ENCODE measurements at places on chromosomes 11 and 22. TPM values are rescaled to one million over a fixed set of nuclear protein-coding genes. Genes with fewer than 3 reads are reported as not detected.

Gene P2RX6
- not detected for total RNA-seq

Gene RIMBP3C
- 0.19 TPM for total RNA-seq

Gene ISX
- not detected for total RNA-seq

Gene CELSR1
- total RNA-seq = 0.37 TPM

Gene RAG2
- not detected for total RNA-seq

Gene MMP12
- not detected for total RNA-seq

Gene RFPL1
- total RNA-seq = not detected

DNA sequence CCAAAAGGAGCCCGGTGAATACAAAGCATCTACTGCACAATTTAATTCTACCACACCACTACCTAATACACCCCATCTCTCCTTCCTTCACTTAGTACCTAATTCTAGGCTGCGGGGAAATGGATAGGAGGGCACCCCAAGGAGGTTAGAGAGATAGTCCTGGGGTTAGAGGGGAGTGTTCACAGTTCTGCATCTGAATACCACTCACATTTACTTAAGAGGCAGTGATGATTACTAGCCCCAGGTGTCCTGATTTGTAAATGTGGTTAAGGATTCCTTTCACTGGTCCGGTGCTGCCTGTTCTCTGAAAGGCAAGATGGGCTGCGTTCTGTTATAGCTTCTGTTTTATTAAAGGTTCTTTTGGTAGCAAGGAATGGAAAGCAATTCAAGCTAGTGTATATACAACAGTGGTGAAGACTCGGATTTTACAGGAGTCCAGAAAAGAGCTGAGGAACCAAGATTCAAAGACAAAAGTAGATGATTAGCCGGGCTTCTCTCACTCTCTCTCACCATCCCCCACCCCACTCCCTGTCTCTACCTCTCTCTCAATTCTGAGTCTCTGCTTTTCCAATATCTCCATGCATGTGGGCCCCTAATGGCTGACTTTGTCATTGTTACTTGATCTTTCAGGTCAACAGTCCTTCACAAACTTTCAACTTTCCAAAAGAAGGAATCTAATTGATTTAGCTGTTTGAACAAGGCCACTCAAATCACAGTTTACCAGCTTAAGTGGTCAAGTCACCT, 8.7 kb upstream of the KCNA4 start:
- no peaks in the 10 kb centered on the region for H3K27me3 ChIP-seq
- no peak for DNase-seq
- no peaks in the 10 kb centered on the region for H3K4me1 ChIP-seq
- no peak overlapping the region for H3K27ac ChIP-seq

- H3K27me3 ChIP-seq = no peaks in the 10 kb centered on the region
- no peak overlapping the region for H3K27ac ChIP-seq
- H3K4me3 ChIP-seq = no peak overlapping the region
- no peak for DNase-seq
These were observed 618.8 kb downstream of the TBC1D22A start for GRCh38 chr22:47381240-47381639.

DNA sequence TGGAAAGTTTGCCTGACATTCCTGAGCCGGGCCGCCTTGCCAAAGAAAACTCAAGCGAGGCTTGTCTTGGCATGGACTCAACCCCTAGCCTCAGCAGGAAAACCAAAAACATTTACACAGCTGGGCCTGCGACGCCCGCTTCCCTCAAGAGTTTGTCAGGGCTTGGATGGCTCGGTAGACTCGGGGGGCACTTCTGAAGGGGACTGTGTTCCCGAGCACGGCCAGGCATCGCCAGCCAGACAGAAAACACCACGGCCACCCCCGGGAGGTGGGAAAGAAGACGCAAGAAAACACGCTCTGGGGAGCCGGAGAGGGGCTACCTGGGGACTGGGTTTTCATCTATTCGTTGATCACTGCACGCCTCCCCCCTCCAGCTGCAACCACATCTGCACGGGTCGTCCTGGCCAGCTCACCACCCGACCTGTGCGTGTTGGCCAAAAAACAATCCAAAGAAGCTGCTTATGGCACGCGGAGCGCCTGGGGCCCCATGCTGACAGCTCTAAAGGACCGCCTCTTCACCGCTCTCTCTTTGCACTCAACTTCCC, 380.7 kb downstream of the MN1 start:
- no peak for DNase-seq
- no peak overlapping the region for H3K27ac ChIP-seq
- no peaks in the 10 kb centered on the region for H3K36me3 ChIP-seq
- peaks cover 11% of the 10 kb centered on the region for H3K27me3 ChIP-seq

DNA sequence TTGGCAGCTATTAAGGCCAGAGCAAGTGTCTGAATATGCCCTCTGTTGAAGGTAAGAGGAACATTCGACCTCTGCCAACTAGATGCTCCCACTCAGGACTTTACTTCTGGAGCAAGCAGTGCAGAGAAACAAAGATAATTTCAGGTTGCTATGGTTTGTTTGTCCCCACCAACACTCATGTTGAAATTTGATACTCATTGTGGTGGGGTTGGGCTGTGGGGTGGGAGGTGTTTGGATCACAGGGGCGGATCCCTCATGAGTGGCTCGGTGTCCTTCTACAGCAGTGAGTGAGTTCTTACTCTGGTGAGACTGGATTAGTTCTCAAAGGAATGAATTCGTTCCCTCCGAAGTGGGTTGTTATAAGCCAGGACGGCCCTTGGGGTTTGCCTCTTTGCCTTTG, 12.0 kb downstream of the OR8A1 start:
- H3K27me3 ChIP-seq = peaks cover 4% of the 10 kb centered on the region
- H3K27ac ChIP-seq = no peak overlapping the region
- no peak overlapping the region for H3K4me3 ChIP-seq

- no peaks in the 10 kb centered on the region for H3K36me3 ChIP-seq
- peaks cover 29% of the 10 kb centered on the region for H3K4me1 ChIP-seq
- DNase-seq = no peak
These were observed 71.4 kb downstream of the NAT10 start for GRCh38 chr11:34176751-34177209.

DNA sequence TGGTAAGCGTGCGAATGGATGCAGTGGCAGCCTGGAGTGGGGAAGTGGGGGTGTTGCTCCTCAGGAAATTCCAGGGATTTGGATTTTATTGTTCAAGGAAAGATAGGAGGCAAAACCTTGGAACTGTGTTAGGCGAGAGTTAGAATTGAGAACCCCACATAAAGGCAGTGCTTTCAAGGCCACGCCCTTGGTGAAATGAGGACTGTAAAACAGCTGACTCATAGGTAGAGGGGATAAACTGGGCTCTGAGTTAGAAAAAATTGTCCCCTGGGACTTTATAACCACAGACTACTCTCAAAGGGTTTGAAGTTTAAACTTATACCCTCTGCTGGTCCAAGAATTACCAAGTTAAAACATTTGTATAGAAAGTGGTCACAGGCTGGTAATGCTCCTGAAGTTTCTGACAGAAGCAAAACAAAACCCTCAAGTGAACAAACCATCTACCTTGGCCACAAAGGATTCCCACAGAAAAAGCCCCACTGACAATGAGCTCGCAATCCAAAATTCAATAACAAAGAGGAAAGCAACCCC, 250.3 kb upstream of the TBCEL start:
- H3K4me1 ChIP-seq = no peaks in the 10 kb centered on the region
- no peak overlapping the region for H3K4me3 ChIP-seq
- H3K27me3 ChIP-seq = peaks cover 8% of the 10 kb centered on the region
- H3K27ac ChIP-seq = no peak overlapping the region

- H3K27ac ChIP-seq = no peak overlapping the region
- H3K4me1 ChIP-seq = peaks cover 2% of the 10 kb centered on the region
- H3K36me3 ChIP-seq = peaks cover 20% of the 10 kb centered on the region
- H3K27me3 ChIP-seq = no peaks in the 10 kb centered on the region
- no peak overlapping the region for H3K4me3 ChIP-seq
- DNase-seq = no peak
These were observed 29.1 kb downstream of the MAFF start for GRCh38 chr22:38230916-38231315.

- H3K27me3 ChIP-seq = peaks cover 2% of the 10 kb centered on the region
- DNase-seq = no peak
- no peaks in the 10 kb centered on the region for H3K36me3 ChIP-seq
- no peak overlapping the region for H3K27ac ChIP-seq
- no peak overlapping the region for H3K4me3 ChIP-seq
These were observed 38.5 kb downstream of the C11orf58 start for GRCh38 chr11:16776711-16777612.

DNA sequence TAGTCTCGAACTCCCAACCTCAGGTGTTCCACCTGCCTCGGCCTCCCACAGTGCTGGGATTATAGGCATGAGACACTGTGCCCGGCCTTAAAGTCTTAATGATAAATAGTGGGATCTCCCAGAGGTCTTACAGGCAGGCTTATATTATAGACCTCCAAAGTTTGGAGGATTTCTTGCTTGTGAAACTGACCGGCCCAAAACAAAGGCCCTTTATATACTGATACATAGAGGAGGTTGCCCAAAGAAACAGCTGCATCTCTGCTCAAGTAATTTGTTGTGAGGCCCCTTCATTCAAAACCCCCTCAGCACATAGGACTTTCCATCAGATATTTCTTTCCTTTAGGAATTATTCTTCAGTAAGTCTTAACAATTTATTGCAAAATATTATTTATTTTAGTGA, 27.4 kb upstream of the RDX start:
- no peak for DNase-seq
- H3K27me3 ChIP-seq = no peaks in the 10 kb centered on the region
- H3K27ac ChIP-seq = no peak overlapping the region

DNA sequence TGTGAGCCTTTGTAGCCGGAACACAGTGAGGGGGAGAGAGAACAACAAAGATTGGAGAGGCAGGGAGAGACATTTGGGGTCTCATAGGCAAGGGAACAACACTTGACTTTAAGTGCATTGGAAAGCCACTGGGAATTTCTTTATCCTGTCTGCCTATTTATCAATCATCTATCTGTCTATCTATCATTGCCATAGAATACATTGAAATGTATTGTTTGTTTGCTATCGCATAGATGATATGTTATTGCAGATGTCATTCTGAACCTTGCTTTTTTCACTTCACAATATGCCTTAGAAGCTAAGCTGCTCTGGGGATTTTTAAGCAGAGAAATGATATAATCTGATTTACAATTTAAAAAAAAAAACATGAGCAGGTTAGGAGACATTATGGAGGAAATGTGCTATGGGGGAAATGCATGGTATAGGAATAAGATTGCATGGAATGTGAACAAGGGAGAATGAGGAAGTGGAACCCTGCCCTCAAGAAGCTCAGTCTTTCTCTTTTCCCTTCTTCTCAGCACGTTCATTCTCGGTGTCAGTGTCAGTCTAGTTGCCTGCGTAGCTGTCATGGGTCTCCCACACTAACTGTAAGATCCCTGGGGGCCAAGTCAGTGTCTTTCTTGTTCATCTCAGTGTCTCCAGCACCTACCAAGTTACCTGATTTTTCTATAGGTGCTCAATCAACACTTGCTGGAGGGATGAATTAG, 158.7 kb upstream of the ARHGAP20 start:
- no peaks in the 10 kb centered on the region for H3K36me3 ChIP-seq
- no peak for DNase-seq
- H3K4me1 ChIP-seq = no peaks in the 10 kb centered on the region
- no peak overlapping the region for H3K27ac ChIP-seq

DNA sequence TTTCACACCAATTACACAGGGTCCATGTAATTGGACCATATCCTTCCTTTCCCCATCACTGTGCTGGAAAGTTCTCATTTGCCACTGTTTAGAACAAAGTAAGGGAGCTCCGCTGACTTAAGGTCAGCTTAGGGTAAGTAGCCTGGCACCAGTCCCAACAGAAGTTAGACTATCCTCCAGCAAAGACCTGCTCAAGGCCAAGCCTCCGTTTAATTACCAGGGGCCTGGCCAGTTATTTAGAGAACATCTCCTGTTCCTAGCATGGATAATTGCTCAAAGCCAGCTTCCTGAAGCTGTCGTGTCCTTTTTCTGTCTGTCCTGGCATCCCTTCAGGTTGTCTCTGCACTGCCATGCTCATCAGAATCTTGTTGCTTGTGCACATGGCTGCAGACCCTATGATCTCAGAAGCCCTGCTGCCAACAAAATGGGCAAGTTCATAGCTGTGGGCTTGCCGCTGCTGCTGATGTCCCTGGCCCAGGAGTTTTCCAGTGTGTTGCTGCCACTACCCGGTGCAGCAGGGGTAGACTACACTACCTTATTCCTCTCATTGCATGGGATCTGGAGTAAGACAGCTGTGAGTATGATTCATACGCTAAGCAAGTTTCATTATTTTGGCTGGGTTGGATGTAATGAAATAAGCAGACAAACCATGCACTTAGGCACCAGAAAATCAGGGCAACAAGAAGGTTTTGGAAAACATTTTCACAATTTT, 8.1 kb downstream of the OR8A1 start:
- no peaks in the 10 kb centered on the region for H3K36me3 ChIP-seq
- H3K4me1 ChIP-seq = no peaks in the 10 kb centered on the region
- no peak for DNase-seq
- peaks cover 8% of the 10 kb centered on the region for H3K27me3 ChIP-seq
